Fibroblast of villous mesenchyme (primary cell): ENCODE measurements at places on chromosomes 3 and 15.
A peak's percentile ranks its signal among the peaks of the same experiment; 100 is the strongest.

DNA sequence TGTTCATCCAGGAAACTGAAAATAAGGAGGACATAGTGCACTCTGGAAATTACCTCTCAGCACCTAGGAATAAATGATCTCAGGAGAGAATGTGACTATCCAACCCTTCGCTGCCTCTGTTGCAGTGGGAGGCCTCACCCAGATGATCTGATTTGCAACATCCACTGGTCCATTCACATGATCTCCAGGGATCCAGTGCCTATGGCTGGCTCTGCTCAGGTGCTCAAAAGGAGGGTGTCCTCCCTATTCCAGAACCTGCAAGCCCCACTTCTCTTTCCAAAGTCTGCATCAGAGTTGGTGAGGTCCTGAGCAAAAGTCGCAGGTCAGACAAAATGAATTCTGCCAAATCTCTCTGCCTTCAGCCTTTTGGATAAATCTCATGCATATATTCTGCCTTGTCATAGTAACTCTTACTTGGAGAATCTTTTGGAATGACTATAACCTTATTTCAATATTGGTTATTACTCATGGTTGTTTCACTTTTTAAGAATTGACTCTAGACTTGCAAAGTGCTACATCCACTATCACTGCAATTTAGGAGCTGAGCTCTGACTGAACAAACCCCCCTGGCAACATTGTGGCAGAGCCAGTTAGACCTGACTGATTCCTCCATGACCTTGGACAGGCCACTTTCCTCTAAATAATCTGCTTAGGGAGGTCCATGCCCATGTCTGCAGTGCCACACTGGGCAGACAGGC lies 295.1 kb downstream of the EPHB1 start:
- DNase-seq, result no peak

- DNase-seq, result no peak
Observed at GRCh38 chr3:140078343-140078742, 143.4 kb downstream of the CLSTN2 start.

GRCh38 chr3:184608209-184608608 lies 46.6 kb downstream of the EPHB3 start:
- no peak for DNase-seq

- DNase-seq, result no peak
Observed at GRCh38 chr3:101268141-101268540, 52.2 kb downstream of the IMPG2 start.

GRCh38 chr3:142106548-142106947 lies 42.8 kb downstream of the TFDP2 start:
- no peak for DNase-seq

GRCh38 chr3:85785766-85786165 lies 827.0 kb downstream of the CADM2 start:
- DNase-seq, result no peak

GRCh38 chr3:79986338-79986737 lies 218.5 kb upstream of the ROBO1 start:
- no peak for DNase-seq

GRCh38 chr3:54202651-54203248 lies 80.4 kb downstream of the CACNA2D3 start:
- DNase-seq, result no peak

GRCh38 chr3:58101499-58102389 lies 93.5 kb downstream of the FLNB start:
- DNase-seq, result no peak

DNA sequence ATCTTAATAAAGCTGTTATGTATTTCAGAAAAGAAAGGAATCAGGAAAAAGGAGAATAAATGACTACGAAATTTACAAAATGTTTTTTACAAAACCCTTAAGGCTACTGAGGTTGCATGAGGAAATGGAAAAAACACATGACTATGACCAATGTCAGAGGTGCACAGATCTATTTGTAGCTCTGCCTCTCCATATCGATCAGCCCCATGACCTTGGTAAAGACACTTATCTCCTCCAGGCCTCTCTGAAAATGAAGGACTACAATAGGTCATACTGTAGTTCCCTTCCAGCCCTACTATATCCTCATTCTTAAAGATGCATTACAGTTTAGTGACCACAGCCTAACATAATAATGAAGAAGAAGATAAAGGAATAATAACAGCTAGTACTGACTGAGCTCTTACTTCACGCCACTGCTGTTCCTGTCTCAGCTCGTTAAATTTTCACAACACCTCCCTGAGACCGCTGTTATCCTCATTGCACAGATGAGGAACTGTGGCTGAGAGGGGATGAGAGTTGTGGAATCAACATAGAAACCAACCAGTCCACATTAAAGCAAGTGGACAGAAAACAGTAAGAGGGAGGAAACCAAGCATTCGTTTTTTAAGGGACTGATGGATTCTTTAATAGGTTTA lies 163.2 kb downstream of the MAGI1 start:
- DNase-seq, result no peak

- no peak for DNase-seq
Observed at GRCh38 chr15:43103907-43104306, 1.9 kb downstream of the UBR1 start.

DNA sequence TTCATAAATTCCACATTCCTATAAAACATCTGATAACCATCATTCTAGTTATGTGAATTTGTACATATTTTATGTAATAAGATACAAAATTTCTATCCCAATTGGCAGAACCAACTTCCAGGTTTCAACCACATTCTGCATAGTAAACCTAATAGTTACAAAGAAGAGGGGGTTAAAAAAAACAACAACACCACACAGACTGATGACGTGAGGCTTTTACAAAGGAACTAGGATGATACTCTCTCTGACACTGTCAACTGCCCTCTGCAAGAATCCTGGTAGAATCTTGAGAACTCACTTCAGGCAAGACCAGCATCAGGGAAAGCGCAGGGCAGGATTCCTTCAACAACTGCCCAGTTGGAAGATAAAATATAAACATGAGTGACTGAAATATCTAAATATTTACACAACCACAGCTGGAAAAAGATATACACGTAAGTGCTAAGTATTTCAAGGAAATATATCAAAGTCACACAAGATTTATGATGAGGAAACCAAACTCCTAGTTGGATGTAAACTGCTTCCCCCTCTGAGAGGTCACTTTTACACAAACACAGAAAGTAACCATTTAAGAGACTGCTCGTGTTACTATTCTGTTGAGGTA lies 816.4 kb downstream of the ROBO1 start:
- DNase-seq, result peak; percentile 69

DNA sequence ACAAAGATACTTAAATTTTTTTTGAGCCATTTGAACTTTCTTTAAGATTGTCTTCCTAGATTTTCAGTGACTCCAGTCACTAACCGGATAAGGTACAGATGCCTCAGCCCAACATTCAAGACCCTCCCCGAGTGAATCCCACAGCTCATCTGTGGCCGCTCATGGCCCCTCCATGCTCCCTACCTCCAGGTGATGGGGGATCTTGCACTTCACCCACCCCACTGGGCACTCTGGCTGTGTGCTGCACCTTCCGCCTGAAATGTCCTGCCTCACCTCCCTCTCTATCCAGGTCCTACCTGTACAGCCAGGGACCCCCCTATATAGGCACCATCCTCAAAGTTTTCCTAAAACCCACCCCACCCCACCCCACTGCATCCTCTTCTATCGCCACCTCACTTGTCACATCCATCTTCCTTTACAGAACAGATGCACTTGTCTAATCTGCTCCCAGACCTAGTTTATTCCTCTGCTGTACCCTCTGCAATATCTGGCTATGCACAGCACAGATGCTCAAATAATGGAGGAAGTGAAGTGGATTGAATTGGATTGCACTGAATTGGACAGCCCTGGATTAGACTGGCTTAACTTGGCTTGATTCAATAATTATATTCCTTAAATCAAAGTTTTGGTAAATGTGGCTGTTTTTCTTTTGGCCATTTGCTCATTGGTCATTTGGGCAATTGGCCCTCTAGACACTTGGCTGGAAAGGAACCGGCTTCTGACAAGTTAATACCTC lies 24.5 kb downstream of the NTRK3 start:
- DNase-seq, result no peak
